Activated naive CD4-positive, alpha-beta T cell treated with anti-CD3 and anti-CD28 coated beads, Interleukin-2, amount 50 U/mL, for 72 hours (primary cell): ENCODE measurements at places on chromosomes 5 and 9.

- DNase-seq: no peak
These were observed 36.8 kb downstream of the ELL2 start for GRCh38 chr5:95924720-95925377.

- DNase-seq: peak; percentile 38
These were observed 29.9 kb downstream of the COL15A1 start for GRCh38 chr9:98973576-98973975.

GRCh38 chr5:157269165-157269671 lies 3.3 kb downstream of the CYFIP2 start:
- DNase-seq: no peak

- no peak for DNase-seq
These were observed 627.7 kb downstream of the CCDC171 start for GRCh38 chr9:16180546-16180945.

- no peak for DNase-seq
These were observed 50.4 kb downstream of the ACO1 start for GRCh38 chr9:32434892-32435291.

- DNase-seq: no peak
These were observed 453.5 kb upstream of the CDH9 start for GRCh38 chr5:27491746-27492439.

DNA sequence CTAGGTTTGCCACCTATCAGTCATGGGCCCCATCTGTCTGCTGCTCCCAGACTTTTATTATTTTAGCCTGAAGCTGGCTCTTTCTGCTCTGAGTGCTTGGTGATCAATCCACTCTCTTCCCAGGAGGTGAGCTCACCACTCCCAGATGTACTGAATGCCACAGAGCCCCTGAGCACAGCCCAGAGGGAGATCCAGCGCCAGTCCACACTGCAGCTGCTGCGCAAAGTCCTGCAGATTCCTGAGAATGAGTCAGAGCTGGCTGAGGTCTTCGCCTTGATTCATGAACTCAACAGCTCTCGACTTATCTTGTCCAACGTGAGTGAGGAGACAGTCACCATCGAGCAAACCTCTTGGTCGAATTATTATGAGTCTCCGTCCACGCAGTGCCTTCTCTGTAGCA lies 36.0 kb downstream of the HMGXB3 start:
- DNase-seq: no peak

GRCh38 chr5:131495536-131496399 lies 139.3 kb downstream of the RAPGEF6 start:
- DNase-seq: no peak

- DNase-seq: no peak
These were observed 7.3 kb upstream of the RGS3 start for GRCh38 chr9:113456235-113456634.

- DNase-seq: no peak
These were observed 895.1 kb downstream of the TLE1 start for GRCh38 chr9:80794197-80794596.

GRCh38 chr5:75091597-75091996 lies 39.2 kb upstream of the GCNT4 start:
- no peak for DNase-seq

- no peak for DNase-seq
These were observed 51.9 kb upstream of the RNF38 start for GRCh38 chr9:36451949-36452348.

- no peak for DNase-seq
These were observed 69.2 kb upstream of the PLPP1 start for GRCh38 chr5:55603922-55604321.

- peak; percentile 35 for DNase-seq
These were observed at the start of gene C5orf52 for GRCh38 chr5:157670662-157671591. TSS of gene C5orf52 (plus strand) at chr5:157671533. CDS start at chr5:157671615, 82 bp downstream.

DNA sequence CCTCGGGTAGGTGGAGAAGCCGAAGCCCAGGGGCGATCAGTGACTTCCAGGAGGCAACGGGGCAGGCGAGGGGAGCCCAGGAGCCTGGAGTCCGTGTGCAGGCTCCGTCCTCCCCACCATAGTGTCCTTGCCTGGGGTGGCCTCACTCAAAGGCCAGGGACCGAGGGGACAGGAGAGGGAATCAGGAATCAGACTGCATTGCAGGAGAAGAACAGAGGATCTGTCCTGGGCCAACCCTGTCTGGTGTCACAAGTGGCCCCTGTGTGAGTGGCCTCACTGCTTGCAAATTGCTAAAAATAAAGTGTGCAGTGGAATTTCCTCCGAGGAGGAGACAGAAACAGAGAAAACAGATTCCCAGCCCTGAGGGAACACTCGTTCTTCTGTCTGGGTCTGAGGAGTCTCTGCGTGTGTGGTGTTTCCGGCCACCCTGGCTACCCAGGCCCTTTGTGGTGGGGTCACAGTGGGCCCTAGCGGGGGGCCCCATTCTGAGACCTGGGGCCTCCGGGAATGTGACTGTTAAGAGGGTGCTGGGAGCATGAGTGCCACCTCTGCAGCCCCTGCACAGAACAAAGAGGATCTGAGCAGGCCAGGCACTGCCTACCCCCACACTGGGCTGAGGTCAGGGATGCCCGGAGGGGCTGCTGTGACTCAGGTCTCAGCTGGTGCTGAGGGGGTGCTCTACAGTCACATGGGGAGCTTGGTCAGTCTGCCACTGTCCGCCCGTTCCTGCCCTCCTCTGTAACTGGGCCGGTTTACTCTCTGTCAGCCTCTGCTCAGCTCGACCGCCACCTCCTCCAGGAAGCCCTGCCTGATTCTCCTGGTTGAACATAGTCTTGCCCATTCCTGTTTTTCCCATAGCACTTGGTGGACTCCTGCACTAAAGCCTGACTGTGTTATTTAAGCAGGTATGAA lies 7.4 kb downstream of the TRAF1 start:
- no peak for DNase-seq

DNA sequence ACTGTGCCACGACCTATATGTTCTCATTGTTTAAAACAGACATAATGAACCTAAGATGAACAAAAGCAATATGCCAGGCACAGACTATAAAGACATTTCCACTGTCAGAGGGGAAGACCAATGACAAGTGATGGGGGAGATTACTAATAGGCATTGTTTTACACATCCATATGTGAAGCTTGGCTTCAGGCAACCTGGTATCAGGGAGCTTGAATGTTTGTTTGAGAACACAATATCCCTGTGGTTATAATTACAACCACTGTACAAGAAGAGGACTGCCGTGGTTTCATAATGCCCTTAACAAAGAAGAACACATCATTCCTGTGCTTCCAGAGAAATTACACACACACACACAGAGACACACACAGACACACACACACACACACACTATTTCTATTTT lies 385.7 kb downstream of the BNC2 start:
- no peak for DNase-seq

- DNase-seq: no peak
These were observed 80.4 kb downstream of the RGS3 start for GRCh38 chr9:113543982-113544303.

- no peak for DNase-seq
These were observed 117.9 kb downstream of the HCN1 start for GRCh38 chr5:45578270-45578669.

DNA sequence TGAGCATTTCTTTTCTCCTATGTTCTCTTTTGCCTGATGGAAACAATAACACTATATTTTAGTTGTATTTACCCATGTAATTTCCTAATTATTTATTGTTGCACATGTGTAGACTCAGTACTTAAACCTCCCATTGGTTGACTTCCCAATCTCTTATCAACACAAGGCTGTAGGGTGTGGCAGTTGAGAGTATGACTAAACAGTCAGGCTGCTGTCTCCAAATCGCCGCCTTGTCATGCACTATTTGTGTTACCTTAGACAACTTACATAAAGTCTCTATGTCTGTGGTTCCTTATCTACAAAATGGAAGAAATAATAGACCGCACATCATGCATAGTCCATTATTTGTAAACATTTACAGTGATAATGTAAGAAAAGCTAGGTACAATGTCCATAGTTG lies 68.9 kb upstream of the EFNA5 start:
- DNase-seq: no peak

DNA sequence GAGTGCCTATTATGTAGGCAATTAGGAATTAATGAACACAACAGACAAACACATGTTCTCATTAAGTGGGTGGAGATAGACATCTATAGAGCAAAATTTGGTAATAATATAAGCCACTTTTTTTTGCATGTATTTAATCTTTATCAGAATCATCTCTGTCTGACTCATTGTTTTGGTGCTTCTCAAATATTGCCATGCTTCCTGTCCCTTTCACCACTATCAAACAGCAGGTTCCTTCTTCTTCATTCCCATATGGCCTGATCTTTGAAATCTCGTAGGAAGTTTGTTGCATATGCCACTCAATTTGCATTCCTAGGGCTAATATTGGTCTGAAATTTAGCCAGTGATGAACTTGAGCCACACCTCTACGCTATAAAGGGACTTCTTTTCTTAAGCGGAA lies 128.9 kb upstream of the SPEF2 start:
- no peak for DNase-seq

DNA sequence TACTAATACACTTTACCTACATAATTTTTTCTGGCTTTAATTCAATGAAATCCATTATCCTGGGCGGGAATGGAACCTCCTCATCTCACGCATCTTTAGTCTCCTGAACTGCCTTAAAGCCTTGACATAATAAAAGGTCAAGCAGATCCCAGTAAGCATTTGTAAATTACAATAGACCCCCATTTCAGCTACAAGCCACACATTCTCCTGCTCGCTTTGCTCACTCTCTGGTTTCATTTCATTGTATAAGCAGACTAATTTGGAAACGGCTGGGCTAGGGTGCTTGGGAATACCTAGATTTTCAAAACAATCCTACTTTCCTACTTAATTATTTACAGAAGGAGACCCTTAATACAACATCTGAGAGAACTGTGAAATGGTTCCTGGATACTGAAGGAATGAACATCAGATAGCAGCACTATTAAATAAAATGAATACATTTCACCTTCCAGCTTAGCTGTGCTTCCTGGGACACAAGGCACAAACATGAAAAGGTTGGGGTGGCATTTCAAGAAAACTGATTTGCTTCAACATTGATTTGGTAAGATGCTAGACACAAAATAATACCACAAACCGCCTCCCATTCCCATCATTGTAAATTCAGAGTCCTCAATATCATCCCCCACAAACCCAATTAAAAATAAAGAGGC lies 1.5 kb downstream of the JAKMIP2 start:
- no peak for DNase-seq

DNA sequence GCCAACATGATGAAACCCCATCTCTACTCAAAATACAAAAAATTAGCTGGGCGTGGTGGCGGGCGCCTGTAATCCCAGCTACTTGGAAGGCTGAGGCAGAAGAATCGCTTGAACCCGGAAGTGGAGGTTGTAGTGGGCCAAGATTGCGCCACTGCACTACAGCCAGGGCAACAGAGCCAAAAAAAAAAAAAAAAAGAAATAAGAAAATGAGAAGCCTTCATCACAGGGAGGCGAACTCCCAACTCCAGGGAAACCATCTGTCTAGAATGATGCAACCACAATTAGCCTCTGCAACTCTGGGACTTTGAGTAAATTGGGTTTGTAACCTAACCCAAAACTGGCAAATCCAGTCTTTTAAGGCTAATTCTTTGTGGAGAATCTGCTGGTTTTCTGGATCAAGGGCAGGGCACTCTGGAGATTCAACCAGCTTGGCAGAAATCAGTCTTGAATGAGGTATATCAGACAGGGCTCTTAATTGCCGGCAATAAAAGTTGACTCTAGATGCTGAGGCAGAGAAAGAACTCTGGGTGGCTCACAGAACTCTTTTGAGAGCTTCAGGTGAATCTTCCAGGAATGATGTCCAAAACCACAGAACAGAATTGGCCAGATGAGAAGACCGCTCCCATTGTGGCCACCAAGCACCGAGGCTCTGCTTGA lies 9.9 kb downstream of the S100Z start:
- DNase-seq: no peak

- no peak for DNase-seq
These were observed 149.8 kb downstream of the AUH start for GRCh38 chr9:91211919-91212318.

DNA sequence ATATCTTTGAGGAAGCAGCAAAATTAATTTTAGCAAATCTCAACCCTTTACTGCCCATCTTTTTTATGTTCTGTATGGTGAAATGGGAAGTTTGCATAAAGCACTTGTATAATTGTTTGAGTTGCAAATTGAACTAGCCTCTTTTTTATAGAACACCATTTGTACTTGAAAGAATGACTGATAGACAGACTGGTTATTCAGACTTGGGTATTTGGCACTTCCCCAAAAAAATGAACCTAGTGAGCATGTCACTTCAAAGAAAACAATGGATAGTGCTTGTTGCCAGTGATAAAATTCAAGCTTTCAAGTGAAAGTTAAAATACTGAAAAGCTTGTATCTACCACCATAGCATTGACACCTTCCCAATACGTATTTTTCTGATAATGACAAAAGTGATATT lies 115.8 kb downstream of the ERCC6L2 start:
- no peak for DNase-seq

- DNase-seq: no peak
These were observed 41.1 kb downstream of the G3BP1 start for GRCh38 chr5:151812757-151813309.

DNA sequence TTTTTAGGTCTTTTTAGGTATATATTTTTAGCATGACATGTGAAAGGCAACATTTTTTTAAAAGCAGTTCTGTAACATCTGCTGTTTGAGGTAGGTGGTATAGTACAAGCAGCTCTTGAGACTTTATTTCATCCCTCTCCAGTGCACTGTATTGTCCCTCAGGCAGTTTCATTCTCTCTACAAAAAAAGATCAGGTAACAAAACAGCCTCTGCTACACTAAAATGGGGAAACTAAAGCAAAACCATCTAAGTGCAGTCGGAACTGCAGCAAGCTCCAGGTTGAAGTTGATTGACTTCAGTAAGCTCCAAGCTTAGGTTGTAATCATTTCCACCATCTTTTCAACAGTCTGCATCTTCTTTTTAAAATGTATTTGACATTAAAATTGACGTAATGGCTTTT lies 195.6 kb downstream of the DEPDC1B start:
- DNase-seq: no peak

- no peak for DNase-seq
These were observed 791 bp downstream of the SLC2A8 start for GRCh38 chr9:127397646-127398274.

DNA sequence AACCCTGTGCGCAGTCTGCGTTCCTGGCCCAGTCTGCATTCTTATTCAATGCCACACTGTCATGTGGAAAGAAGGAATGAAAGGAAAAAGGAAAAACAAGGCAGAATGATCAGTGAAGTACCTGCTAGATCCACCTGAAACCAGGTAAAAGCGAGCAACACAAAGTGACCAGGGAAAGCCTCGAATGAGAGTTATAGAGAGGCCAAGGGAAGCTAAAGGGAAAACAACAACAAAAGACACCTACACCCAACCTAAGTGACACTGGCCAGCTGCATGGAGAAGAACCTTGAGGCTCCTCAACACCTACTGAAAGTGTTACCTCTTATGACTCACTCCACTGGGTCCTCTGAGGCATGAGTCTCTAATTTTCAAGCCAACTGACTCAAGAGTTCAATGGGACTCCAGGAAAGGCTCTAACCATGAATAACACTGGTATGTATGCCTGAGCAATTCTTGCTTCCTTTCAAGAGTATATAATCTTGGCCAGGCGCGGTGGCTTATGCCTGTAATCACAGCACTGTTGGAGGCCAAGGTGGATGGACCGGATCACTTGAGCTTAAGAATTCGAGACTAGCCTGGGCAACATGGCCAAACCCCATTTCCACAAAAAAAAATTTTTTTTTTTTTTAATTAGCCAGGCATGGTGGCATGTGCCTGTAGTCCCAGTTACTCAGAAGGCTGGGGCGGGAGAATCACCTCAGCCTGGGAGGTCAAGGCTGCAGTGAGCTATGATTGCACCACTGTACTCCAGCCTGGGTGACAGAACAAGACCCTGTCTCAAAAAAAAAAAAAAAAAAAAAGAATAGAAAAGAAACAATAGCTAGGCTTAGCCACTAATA lies 29.0 kb downstream of the MTMR12 start:
- no peak for DNase-seq
